ENCODE measurements at places on chromosomes 5 and 9. TPM values are rescaled to one million over a fixed set of nuclear protein-coding genes. Genes with fewer than 3 reads are reported as not detected.

GRCh38 chr5:5572976-5573797 lies 150.7 kb downstream of the ICE1 start:
- H3K27me3 ChIP-seq = no peaks in the 10 kb centered on the region
- no peak overlapping the region for H3K4me3 ChIP-seq
- no peak overlapping the region for H3K27ac ChIP-seq
- no peaks in the 10 kb centered on the region for H3K36me3 ChIP-seq

DNA sequence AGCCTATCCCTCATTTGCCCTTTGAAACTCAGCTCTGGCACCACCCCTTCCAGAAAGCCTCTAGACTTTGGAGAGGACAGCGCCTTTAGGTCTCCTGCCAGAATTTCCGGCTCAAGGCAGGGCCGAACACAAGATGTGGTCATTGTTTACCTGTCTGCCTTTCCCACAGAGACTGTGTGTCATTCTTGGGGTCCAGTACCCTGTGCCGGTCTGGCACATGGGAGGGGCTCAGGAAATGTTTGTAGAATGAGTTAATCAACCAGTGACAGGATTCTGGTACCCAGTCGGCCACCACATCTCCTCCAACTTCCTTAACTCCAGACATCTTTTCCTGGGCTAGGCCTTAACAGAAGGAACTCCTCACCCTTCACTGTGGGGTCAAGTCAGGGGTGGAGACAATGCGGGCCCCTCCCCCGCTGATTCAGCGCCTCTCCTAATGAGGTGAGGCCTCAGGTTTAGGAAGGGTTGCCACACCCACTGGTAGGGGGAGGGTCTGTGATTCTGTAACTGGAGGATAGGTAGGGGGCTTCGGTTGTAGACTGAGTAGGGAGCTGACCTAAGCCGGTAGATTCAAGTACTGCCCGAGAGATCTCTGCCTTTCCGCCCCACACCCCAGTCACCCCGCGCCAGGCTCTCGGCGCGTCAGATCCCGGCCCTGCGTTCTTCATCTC lies 29.3 kb downstream of the PCDH1 start:
- H3K4me1 ChIP-seq = peaks cover 45% of the 10 kb centered on the region
- peaks cover 8% of the 10 kb centered on the region for H3K36me3 ChIP-seq
- H3K27me3 ChIP-seq = peaks cover 10% of the 10 kb centered on the region
- H3K27ac ChIP-seq = peak overlapping the region; percentile 96
- peak; percentile 80 for DNase-seq

DNA sequence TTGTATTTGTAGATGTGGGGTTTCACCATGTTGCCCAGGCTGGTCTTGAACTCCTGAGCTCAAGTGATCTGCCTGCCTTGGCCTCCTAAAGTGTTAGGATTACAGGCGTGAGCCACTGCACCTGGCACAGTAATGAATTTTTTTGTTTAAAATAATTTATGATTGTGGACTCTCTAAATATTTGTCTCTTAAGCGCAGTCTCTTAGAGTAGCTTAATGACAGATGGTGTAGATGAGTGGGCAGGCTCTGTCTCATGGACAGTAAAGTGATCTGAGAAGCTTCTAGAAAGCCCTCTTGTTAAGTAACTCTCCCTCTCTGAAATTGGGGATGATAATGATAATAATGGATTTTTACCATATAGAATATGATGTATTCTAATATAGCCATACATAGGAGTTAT lies 47.5 kb upstream of the KIAA1958 start:
- H3K27me3 ChIP-seq = no peaks in the 10 kb centered on the region
- no peak overlapping the region for H3K27ac ChIP-seq
- no peak overlapping the region for H3K4me3 ChIP-seq
- no peaks in the 10 kb centered on the region for H3K4me1 ChIP-seq
- peaks cover 30% of the 10 kb centered on the region for H3K36me3 ChIP-seq

PFN3 gene
- total RNA-seq = not detected

GRCh38 chr5:56388229-56388985 lies 155.3 kb upstream of the ANKRD55 start:
- no peaks in the 10 kb centered on the region for H3K4me1 ChIP-seq
- no peak overlapping the region for H3K4me3 ChIP-seq
- no peaks in the 10 kb centered on the region for H3K27me3 ChIP-seq

Data from stomach (tissue), 19 donors.